ENCODE measurements at places on chromosomes 6 and 20.

DNA sequence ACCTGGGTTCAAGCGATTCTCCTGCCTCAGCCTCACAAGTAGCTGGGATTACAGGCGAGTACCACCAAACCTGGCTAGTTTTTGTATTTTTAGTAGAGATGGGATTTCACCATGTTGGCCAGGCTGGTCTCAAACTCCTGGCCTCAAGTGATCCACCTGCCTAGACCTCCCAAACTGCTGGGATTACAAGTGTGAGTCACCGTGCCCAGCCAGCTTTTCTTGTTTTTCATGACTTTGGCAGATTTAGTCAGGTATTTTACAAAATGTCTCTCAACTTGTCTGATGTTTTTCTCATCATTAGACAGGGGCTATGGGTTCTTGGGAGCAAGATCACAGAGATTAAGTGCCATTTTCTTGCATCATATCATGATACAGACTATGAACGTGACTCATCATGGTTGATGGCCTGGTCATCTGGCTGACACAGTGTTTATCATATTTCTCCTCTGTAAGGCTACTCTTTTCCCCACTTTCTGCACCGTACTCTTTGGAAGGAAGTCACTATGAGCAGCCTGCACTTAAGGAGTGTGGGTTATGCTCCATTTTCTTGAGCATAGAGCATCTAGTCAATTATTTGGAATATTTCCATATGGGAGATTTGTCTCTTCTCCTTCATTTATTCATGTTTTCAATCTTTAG is 67.8 kb downstream of the RNF182 start:
- peak; percentile 86 for DNase-seq

GRCh38 chr20:14498772-14499171 is 161.4 kb upstream of the FLRT3 start:
- no peak for DNase-seq

GRCh38 chr20:48788486-48789072 is 39.2 kb downstream of the PREX1 start:
- DNase-seq, result no peak

DNA sequence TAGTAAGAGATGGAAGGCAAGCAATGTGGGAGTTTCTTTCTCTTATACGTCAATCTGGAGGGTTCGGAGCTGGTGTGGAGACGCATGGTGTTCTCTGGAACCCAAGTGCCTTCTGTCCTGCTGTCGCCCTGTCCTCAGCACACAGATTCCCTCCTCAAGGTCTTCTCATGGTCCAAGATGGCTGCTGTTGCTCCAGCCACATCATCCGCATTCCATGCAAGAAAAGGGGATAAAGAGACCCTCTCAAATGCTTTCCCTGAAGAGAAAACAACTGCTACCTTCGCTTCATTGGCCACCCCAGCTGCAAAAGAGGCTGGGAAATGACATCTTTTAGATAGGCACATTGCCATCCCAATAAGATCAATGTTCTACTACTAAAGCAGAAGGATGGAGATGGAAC is 151.2 kb downstream of the ANKRD60 start:
- no peak for DNase-seq

GRCh38 chr20:20606050-20606449 is 106.4 kb downstream of the RALGAPA2 start:
- no peak for DNase-seq

Measured in EH (cell line).